ENCODE measurements at places on chromosomes 5 and 9. TPM values are rescaled to one million over a fixed set of nuclear protein-coding genes. Genes with fewer than 3 reads are reported as not detected.
A peak's percentile ranks its signal among the peaks of the same experiment; 100 is the strongest.

DNA sequence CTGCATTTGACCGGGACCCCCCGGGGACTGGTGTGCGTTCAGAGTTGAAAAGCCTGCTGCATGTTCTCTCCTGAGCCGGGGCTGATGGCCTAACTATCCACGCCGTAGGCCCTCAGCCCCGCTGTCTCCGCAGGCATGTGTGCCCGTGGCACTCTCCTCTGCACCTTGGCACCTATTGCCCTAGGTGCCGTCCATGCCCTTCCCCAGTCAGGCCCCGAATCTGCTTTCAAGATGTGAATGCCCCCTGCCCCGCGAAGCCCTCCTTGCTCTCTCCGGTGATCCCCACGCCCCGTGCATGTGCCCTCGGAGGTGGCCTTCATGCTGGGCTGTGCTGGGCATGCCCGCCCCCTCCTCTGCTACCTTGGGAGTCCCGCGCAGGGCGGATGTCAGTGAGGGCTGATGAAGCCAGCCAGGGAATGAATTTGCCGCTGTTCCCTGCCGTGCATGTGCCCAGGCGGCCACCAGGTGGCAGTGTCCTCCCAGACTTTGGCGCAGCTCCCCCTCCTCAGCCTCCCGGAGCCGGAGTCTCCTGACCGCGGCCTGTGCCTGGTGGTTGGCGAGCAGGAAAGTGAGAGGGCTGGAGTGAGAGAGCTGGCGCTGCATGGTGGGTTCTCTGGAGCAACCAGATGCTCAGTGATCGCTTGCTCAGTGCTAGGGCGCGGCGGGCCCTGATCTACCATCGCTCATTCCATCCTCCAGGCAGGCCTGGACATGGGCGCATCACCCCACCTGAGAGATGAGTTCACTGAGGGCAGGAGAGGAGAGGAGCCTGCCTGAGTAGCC is 112.9 kb upstream of the LMX1B start:
- no peak for DNase-seq

DNA sequence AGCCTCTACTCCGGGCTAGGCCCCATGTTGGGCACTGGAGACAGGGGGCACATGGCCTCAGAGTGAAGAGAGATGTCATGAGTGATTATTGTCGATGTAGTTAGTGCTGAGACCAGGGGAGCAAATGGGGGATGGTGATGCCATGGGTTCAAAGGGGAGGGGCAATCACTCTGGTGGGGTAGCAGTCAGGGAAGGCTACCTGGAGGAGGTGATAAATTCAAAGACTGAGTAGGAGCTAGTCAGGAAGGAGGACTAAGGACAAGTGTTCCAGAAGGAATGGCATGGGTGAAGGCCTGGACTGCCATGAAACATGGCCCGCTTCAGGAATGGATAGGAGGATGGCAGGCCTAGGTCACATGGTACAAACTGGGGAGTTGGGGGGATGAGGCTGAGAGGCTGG is 41.6 kb downstream of the C9orf50 start:
- DNase-seq = no peak

GRCh38 chr5:63613442-63613841 is 348.8 kb downstream of the HTR1A start:
- DNase-seq = no peak

DNA sequence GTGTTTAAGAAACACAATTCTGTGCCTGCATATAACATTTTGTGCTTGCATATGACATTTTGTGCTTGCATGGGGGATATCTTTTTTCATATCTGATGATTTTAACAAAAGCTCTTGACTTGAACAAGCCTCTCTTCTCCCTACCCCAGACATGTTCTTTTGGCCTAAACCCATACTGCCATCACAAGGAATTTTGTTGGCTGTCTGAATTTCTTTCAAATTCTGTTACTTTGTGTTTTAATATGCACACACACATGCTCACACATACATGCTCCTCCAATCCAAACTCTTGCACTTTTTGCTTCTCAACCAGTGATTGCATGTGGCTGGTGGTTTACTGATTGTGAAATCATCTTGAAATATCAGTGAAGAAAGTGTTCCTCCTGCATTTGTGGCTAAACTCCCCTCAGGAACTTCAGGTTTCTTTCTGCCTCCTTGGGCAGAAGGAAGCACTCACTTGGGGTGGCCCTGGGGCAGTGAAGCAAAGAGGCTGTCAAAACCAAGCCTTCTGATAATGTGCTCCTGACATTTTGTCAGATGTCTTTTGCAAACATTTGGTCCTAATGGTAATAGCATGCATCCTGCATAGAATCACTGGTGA is 377.2 kb upstream of the KLF4 start:
- no peak for DNase-seq

GRCh38 chr9:35605351-35606137 is 482 bp downstream of the TESK1 start:
- no peak for DNase-seq

- DNase-seq = no peak
These were observed 45.2 kb downstream of the AHRR start for GRCh38 chr5:366541-367357.

- DNase-seq = no peak
These were observed 326.5 kb downstream of the NTRK2 start for GRCh38 chr9:84996029-84996428.

DNA sequence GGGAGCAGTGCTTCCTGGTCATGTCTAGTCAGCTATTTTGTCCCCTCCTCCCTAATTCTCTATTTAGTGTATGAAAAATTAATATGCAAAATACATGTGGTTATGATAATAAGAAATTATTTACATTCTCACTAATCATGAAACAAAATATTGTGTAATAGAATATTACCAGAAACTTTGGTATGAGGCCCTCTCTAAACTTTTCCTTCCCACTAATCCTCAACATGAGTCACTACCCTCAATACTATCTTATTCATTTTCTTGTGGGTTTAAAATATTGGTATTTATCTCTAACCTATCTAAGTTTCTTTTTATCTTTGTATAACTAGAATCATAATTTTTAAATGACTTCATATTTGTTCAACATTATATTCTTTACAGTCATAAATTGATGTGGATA is 545.9 kb upstream of the PTPRD start:
- no peak for DNase-seq

- DNase-seq = no peak
These were observed 1076.4 kb upstream of the CDH6 start for GRCh38 chr5:30117135-30117534.

DNA sequence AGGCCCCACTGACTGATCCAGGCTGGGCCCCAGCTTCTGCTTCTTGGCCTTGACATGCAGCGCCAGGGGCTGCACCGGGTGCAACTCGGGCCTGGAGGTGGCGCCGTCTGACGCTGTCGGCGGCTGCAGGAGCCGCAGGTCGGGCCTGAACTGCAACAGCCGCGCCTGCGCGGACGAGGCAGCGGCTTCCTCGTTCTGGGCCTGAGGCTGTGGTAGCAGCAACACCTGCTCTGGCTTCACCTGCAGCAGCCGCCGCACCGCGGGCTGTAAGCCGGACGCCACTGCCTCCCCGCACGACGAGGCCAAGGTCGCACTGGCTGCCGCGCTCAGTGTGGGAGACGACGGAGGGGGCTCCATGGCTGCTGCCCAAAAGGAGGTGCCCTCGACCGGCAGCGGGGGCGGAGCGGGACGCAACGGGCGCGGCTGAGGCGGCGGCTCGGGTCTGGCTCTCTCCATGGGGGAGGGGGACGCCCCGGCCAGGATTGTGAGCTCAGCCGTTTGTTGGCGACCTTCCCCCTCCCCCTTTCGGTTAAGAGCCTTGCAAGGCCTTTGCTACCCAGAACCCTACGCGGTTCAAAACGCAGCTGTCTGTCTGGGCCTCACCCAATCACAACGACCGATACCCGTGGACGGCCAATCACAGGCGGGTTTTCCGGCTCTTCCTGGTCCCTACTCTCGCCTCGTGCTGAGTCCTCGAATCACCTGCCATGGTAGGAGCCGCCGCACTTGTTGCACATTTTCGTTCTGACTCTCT is 438 bp downstream of the SOX30 start:
- DNase-seq = peak; percentile 50

GRCh38 chr9:27432308-27432707 is 91.8 kb upstream of the IFNK start:
- no peak for DNase-seq

DNA sequence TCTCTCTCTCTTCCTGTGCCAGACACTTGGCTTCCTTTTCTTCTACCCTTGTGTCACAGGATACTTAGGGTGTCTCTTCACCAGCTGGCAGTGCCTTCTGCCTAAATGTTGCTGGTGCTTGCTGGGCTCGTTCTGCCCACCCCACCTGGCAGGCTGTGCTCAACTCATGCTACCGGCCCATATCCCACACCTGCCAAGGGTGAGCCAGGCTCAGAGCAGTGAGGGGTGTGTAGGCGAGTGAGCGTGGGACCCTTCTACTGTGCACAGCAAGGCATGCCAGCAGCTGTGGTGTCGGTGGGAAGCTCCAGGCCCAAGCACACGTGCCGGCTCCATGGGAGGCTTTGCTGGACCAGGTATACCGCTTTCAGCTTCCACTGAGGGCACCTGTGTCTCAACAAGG is 1626.7 kb upstream of the ACO1 start:
- no peak for DNase-seq

- no peak for DNase-seq
These were observed 456.5 kb upstream of the CDH9 start for GRCh38 chr5:27494887-27495286.

DNA sequence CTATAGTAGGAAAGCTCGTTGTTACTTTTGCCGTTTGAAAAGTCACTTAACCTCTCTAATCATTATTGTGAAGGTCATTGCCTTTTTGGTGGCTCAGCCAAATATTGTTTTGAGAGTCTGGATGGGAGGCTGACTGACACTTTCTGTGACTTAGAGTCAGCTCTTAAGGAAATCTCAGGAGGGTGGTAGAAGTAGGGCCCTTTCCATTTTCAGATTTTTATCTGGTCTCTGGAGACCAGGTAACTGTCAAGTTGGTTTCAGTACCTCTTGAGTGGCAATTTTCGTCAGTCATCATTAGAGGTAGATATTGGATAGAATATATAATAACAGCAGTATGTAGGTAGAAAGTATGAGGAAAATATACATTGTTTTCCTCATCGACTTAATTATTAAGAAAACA is 23.3 kb downstream of the UGCG start:
- no peak for DNase-seq

- DNase-seq = no peak
These were observed 304.7 kb upstream of the KLF4 start for GRCh38 chr9:107794259-107794658.

DNA sequence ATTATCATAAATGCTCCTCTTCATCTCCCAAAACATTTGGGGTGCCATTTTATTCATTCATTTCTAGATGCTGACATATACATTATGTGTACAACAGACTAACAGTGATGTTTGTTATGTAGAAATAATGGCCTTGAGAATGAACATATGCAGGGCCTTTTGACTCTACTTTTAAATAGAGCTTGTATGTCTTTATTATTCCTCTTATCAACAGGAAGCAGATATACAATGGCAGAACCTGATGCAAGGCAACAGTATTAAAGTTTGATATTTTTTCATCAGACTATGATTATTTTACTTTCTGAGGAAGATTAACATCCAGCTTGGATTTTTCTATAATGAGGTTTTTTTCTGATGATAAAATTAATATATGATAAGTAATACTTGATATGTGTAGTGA is 44.1 kb downstream of the SNX18 start:
- DNase-seq = no peak

GRCh38 chr9:136759001-136759400 is 958 bp upstream of the LCN8 start:
- no peak for DNase-seq

DNA sequence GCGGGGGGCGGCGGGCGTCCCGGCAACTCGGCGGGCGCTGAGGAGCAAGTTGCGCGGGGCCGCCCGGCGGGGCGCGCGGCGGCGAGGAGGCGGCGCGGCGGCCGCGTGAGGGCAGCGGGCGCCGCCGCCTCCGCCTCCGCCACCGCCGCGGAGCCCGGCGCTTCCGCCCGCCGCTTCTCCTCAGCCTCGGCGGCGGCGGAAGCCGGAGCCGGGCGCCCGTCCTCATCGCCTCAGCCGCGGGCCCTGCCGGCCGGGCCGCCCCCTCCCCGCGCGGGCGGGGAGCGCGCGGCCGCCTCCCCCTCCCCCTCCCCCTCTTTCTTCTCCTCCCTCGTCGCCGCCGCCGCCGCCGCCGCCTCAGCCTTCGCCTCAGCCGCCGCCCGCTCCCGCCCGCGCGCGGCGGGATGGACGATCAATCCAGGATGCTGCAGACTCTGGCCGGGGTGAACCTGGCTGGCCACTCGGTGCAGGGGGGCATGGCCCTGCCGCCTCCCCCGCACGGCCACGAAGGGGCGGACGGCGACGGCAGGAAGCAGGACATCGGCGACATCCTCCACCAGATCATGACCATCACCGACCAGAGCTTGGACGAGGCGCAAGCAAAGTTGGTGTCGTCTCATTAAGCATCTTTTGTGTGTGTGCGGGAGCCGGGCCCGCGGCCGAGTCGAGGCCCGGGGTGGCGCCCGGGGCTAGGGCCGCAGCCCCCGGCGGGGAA is at the start of gene PBX3:
PBX3 (plus strand) TSS at position 321 of the 712 bp plus-strand sequence.
- no peak for DNase-seq

GRCh38 chr5:1352231-1353219 is 7.6 kb upstream of the CLPTM1L start:
- no peak for DNase-seq

DNA sequence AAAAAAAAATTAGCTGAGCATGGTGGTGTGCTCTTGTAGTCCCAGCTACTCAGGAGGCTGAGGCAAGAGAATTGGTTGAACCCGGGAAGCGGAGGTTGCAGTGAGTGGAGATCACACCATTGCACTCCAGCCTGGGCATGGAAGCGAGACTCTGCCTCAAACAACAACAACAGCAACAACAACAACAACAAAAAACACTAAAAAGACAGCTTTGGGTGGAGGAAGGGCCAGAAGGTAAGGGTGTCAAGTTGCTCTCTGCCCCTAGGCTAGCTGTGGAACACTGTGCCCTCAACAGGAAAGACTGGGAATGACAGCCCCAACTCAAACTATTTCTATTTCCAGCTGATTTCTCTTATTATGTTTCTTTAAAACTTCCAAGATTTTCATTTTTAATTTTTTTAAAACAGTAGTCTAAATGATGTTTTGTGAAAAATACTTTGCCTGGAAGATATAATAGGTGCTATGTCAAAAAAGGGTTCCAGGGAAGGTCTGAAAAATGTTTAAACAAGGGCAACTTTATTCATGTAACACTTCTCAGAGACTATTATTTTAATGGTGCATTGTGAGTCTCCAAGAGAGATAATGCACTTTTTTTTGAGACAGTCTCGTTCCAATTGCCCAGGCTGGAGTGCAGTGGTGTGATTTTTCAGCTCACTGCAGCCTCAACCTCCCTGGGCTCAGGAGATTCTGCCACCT is 29.9 kb downstream of the CLINT1 start:
- no peak for DNase-seq

- no peak for DNase-seq
These were observed 19.3 kb upstream of the PIP5K1B start for GRCh38 chr9:68685770-68686169.

Gene FOXD4
- polyA plus RNA-seq = 0.25 TPM

Gene CSF1R
- 13.6 TPM for polyA plus RNA-seq

Gene C9orf153
- polyA plus RNA-seq = not detected

Gene AMBP
- polyA plus RNA-seq = 0.95 TPM

Gene UNC13B
- 30.3 TPM for polyA plus RNA-seq

Gene PRR16
- polyA plus RNA-seq = 4.6 TPM

Gene ELOVL7
- 19.6 TPM for polyA plus RNA-seq

Gene SLC6A3
- 0.72 TPM for polyA plus RNA-seq

Gene CDKN2B
- polyA plus RNA-seq = 0.23 TPM

Gene KIAA0825
- 4.0 TPM for polyA plus RNA-seq

Gene LHFPL2
- 46.8 TPM for polyA plus RNA-seq
